ENCODE measurements at places on chromosomes 16 and 17.

- no peak for DNase-seq
These were observed 237.0 kb downstream of the SEC14L1 start for GRCh38 chr17:77377710-77378235.

DNA sequence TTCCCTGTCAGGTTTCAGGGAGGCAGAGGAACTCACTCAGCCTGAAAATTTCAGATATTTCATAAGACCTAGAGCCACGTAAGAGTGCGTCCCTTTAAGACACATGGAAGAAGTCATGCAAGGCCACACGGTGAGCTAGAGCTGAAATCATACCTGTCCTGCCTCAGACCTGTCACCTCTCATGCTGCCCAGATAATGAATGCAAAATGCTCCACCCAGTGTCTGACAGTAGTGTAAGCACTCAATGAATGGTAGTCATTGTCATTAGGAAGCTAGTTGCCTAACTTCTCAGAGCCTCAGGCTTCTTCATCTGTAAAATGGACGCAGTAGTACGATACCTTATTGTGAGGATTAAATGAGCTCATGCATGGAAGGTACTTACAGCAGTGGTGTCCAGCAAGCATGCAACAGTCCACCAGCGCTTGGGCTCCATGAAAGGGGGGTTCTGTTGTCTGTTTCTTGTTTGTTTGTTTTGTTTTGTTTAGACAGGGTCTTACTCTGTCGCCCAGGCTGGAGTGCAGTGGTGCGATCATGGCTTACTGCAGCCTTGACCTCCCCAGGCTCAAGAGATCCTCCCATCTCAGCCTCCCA, 60.7 kb downstream of the WSB1 start:
- DNase-seq = no peak

DNA sequence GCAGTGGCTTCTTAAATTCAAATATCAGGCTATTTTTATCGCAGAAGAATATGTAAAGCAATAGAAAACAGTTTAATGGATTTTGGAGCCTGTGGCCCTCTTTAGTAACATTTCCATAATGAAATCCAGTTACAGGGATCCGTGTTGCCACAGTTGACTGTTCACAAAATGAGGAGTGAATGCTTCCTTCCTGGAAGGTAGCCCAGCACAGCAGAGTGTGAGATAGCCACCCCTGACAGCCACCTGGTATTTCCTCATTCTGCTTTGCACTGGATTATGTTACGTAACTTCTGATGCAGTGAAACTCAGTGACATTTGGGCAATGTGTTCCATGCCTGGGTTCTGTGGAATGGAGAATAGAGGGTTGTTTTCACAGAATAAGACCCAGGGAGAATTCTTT, 517.2 kb downstream of the RBFOX1 start:
- no peak for DNase-seq

DNA sequence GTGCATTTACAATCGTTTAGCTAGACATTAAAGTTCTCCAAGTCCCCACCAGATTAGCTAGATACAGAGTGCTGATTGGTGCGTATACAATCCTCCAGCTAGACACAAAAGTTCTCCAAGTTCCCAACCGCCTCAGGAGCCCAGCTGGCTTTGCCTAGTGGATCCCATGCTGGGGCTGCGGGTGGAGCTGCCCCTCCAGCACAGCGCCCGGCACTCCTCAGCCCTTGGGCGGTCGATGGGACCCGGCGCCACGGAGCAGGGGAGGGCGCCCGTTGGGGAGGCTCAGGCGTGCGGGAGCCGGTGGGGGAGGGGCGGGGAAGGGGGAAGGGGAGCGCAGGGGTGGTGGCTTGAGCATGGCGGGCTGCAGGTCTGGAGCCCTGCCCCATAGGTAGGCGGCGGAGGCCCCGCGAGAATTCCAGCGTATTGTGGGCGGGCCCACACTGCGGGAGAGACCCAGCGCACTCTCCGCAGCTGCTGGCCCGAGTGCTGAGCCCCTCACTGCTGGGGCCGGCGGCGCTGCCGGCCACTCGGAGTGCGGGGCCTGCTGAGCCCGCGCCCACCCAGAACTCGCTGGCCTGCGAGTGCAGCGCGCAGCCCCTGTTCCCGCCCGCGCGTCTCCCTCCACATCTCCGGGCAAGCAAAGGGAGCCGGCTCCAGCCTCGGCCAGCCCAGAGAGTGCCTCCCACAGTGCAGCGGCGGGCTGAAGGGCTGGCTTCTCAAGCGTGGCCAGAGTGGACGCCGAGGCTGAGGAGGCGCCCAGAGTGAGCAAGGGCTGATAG, 907.5 kb downstream of the CDH8 start:
- no peak for DNase-seq

DNA sequence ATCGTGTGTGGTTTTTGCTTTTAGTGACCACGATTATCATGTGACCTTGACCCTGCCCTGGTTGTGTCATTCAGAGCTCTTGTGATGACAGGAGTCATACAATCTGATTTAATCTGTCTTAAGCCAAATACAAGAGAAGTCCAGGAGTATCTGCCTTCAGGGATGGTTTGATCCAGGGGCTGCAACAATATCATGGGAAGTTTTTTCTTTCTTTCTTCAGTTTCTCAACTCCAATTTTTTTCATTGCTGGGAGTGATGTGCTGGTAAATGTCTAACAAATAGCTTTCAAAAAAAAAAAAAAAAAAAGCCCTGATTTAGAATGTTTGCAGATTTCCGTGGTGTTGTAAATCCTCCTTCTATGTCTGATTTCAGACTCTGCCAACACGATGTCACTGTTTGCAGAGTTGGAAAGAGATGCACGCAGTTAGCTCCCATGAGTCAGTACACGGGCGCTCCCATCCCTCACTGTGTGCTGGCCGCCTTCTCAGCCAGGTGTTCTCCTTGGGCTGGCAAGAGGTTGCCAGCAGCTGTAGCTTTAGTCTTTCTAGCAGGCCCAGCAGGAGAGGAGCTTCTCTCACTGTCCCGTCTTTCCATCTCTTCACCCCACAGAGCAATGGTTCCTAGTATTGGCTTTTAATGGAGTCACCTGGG, 229.7 kb downstream of the SNX29 start:
- DNase-seq = no peak

DNA sequence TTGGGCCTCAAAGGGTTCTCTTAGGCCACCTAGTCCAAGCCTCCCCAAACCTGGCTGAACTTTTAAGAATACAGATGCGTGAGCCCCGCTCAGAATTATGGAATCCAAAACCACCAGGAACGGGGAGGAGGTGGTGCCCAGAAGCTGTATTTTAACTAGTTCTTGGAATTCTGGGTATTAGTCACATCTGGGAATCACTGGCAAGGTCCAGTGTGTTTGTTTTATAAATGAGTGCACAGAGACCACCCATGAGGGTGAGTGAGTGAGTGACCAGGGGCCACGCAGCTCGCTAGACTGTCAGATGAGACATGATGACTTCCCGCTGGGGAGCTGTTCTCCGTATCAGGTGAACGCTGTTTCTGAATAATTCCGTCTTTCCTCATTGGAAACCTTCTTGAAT, 14.2 kb downstream of the KLHL36 start:
- no peak for DNase-seq
